T47D (cell line): ENCODE measurements at places on chromosomes 4 and X.
A peak's percentile ranks its signal among the peaks of the same experiment; 100 is the strongest.

GRCh38 chr4:90128961-90129495 is 1.8 kb downstream of the CCSER1 start:
- DNase-seq, result no peak

DNA sequence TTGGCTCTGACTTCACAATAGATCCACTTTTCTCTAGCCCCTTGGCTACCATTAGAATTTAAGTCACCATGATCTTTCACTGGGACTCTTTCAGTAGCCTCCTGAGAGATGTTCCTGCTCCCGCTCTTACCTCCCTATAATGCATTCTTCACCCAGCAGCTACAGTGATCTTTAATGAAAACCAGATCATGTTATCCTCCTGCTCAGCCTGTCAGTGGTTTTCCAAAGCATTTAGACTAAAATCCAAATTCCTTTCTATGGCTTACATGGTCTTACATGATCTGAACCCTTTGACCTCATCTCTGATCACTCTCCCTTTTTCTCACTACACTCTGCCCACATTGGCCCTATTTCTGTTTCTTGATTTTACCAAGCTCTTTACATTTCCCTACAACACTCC is 18.3 kb upstream of the RPS6KA3 start:
- no peak for DNase-seq

DNA sequence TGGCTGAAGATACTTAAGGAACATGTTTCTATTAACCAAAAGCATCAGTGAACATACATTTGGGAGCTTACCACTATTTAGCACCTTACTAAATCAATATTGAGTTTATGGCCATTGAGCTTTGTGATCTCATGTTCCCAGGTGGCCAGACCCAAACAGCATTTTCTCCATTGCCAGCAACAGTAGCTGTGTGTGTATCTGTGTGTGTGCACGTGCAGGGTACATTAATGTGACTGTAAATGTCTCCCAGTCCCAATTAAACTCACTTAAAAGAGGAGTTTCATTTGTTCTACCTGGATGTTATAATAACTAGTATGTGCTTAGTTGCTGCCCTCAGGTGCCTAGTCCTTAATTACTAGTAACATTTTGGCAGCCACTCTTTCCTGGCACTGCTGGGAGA is 282.4 kb downstream of the NR3C2 start:
- DNase-seq, result no peak

GRCh38 chr4:102780476-102781144 is 19.8 kb upstream of the MANBA start:
- DNase-seq, result no peak

DNA sequence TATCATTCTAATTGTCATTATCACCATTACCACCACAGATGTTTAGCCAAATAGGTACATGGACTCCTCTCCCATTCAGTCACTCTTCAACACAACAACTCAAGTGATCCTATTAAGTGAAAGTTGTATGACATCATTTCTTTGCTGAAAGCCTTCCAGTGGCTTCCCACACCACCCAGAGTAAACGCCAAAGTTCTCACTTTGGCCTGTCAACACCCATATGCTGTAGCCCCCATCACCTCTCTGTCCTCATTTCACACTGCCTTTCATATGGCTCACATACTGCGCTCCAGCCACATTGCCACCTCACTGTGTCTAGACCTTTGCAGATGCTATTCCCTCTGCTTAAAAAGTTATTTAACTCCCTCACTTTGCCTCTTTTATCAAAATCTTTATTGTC is 682.3 kb downstream of the ADGRL3 start:
- DNase-seq, result no peak

DNA sequence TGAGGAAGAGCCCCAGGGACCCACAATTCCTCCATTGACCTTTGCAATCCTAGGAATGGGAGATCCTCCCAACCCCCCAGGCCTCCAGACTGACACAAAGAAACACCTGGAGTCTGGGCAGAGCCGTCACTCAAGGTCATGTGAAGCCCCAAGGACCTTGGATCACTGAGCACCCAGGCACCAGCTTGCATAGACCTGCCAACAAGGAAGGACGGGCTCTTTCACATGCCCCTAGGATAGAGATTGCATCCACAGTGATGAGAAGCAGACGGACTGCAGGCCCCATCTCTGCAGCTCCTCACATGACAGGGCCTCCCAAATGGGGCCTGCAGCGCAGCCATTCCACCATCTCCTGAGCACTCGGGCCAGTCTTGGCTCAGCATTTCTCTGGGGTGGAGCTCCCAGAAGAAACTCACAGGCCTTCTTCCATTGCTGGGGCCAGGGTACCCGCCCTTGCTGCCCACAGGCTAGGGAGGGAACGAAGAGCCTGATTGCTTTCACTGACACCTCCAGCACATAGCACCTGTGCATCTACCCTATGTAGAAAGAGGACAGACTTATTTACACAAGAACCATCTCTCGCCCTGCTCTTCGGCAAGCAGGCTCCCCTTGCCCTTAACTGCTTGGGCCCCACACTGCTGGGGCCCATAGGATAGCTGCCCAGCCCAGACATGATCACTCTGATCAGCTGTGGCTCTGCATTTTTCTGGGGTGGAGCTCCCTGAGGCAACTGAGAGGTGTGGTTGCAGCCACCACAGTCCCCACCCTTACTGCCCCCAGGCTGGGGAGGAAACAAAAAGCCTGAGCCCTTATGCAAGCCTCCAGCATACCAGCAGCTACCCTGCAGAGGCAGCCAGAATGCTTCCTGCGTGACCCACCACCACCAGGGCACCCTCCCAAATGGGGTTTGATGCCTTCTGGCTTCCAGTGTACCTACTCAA is 185.7 kb upstream of the ZCCHC13 start:
- DNase-seq, result no peak

GRCh38 chr4:85406185-85406584 is 68.8 kb upstream of the ARHGAP24 start:
- DNase-seq, result no peak

GRCh38 chrX:103919270-103919637 is 43.2 kb upstream of the TMSB15B start:
- peak; percentile 35 for DNase-seq

GRCh38 chr4:140309124-140309870 is 64.1 kb upstream of the SCOC start:
- no peak for DNase-seq

GRCh38 chr4:110586131-110586850 is 36.6 kb downstream of the PITX2 start:
- DNase-seq, result peak; percentile 60

GRCh38 chr4:132809298-132810032 is 339.6 kb upstream of the PCDH10 start:
- DNase-seq, result no peak
